H9 (cell line): ENCODE measurements at places on chromosomes 4 and X.

- DNase-seq: peak; percentile 69
Measured at GRCh38 chrX:153935326-153935851, 552 bp upstream of the NAA10 start.

- DNase-seq: no peak
Measured at GRCh38 chr4:101956068-101956825, 165.7 kb downstream of the BANK1 start.

GRCh38 chrX:40727093-40727492 is 8.2 kb downstream of the MED14 start:
- no peak for DNase-seq

GRCh38 chrX:103878466-103879122 is 46.5 kb upstream of the RAB9B start:
- DNase-seq: no peak

- DNase-seq: no peak
Measured at GRCh38 chr4:79047316-79047715, 108.1 kb upstream of the PAQR3 start.

- DNase-seq: no peak
Measured at GRCh38 chrX:5842601-5843000, 386.1 kb downstream of the NLGN4X start.

- DNase-seq: no peak
Measured at GRCh38 chr4:26779674-26780073, 81.0 kb upstream of the STIM2 start.

DNA sequence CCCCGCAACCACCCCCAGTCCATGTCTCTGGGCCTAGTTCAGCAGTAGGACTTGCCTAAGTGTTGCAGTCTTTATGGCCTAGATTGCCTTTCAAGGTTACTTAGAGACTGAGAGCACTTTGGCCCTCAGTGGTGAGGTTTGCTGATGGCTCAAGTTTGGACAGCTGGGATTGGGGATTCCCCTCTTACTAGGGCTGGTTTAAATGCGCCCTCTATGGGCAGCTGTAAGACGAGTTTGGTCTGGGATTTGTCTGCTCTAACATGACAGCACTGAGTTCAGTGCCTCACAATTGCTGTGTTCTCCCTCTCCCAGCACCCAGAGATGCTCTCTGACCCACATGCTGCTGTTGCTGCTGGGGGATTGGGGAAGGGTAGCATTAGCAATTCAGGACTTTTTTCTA is 23.1 kb downstream of the DACH2 start:
- DNase-seq: peak; percentile 45

GRCh38 chrX:48883729-48884128 is 13.8 kb downstream of the TIMM17B start:
- DNase-seq: no peak

DNA sequence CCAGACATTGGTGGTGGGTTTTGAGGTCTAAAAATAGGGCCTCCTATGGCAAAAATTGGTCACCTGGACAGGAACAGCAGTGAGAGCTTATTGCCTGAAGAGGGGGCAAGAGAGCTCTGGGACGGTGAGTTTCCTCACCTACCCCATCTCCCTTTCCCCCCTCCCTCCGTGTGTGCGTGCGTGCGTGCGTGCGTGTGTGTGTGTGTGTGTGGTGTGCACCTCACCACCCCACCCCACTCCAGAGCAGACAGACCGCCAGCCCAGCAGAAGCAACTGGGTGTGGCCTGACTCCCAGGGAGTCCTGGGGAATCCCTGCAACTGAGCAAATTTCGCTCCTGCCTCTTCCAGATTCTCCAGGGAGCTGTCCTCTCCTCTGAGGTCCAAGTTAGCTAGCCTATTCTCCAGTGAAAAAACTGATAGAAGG is 44.7 kb downstream of the PRPS1 start:
- DNase-seq: peak; percentile 81

DNA sequence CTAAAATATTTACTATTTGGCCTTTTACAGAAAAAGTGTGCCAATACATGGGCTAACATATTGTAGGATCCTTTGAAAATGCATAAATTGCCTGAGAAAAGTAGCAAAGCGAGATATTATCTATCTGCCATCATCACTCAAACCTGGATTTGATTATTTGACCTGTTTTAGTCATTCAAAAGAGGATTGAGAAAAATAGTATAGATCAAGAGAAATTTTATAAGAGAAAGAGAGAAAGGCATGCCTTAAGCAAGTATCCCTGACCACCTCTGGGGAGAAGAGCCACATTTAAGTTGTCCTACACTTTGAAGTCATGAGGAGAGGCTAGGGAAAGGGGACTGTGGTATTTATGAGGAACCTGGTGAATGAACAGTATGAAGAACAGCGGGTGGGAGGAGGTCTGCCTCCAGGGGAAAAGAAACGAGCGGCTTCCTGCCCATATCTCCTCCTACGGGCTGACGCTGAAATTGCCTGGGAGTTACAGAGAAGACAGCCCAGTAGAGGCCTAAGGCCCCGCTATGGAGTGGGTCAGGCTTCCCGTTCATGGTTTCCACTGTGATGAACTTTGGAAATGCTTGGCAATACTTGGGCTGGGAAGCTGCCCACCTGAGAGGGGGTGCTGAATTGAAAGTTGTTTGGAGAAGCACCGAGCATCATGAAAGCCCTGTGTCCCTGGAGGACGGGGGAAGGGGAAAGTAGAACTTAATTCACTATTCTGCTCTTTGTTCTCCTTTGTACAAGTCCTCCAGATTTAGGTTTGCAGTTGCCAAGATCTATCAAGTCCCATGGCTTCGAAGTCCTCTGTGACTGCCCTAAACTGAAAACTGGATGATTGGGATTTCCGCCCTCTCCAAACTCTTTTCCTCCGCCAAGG is 106.9 kb upstream of the ACSL4 start:
- peak; percentile 63 for DNase-seq

DNA sequence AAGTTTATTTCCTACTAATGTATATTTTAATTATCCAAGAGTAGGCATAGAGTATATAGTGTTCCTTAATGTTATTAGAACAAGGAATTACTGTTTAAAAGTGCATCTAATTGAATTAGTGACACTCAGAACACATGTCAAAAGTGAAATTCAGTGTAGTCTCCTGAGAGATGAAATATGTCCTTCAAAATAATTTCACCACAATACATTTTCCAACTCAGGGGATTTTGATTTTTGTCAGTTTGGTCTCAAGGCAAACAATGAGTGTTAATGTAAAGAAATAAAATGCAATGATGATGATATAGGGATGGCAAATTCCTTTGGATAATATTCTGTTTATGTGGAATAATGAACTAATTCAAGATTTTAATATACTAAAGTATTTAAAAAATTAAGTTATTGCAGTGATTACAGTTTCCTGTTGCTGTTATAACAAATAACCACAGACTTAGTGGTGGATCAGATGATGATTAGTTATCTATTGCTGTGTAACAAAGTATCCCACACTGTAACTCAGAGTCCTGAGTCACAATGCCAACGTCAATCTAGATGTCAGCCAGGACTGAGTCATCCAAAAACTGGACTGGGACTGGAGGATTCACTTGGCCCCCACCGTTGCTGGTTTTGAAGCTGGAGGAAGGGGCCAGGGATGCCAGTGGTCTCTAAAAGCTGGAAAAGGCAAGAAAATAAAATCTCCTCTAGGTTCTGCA is 148.0 kb upstream of the SLC7A11 start:
- no peak for DNase-seq

GRCh38 chrX:72584163-72584562 is 11.5 kb upstream of the HDAC8 start:
- no peak for DNase-seq

DNA sequence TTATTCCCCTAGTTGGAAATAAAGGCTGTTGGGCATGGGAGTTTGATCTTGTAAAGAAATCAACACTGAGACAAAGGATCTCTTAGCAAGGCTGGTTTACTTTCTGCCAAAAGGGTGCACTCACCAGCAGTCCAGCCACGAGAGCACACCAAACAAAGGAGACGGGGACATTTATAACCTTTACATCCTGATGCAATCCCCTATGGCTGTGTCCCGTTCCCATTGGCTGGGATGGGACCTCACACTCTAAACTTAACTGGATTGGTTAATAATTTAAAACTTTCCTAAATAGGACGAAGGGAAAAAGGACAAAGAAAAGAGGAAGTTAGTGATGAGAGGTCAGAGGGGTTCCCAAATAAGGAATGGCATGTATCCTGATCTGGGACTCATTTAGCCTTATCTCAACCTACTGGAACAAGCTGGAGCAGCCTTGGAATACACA is 17.9 kb downstream of the METAP1 start:
- no peak for DNase-seq

DNA sequence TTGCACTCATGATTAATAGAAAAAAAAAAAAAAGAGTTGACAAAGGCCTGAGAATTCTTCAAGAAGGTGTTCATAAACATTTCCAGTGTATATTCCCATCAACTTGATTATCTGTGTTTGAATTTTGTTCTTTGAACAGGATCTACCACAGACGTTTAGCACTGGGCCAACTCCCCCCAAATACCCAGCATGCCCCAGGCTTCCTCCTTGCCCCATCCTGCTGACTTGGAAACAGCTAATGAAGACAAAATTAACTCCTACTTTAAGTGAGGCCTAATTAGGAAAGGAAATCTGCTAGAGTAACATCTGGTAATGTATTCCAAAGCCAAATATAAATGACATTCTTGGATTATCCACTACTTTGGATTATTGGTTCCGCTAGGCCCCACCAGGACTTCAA is 52.5 kb downstream of the PPARGC1A start:
- no peak for DNase-seq

DNA sequence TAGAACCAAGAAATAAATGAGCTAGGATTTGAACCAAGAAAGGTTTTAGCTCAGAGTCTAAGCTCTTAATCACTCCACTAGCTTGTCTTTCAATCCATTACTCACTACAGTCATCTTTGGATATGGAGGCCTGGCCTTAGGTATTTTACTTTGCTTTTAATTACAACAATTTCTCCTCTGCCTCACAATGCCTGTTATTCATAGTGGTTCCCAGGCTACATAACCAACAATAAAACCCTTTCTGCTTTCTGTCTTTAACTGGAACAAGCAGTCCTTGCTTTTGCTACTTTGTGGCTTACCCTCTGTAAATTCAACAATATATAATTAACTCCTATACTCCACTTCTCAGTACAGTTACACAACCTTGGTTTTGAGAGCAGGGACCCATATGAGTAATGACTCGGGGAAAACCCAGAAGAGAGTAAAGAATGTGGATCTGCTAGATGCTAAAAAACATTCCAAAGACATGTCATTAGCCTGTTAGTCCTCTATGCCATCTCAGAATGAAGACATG is 94.7 kb upstream of the NAP1L5 start:
- DNase-seq: no peak

- DNase-seq: no peak
Measured at GRCh38 chr4:124939908-124940307, 227.4 kb upstream of the ANKRD50 start.
